ENCODE measurements at places on chromosomes 12 and 14. TPM values are rescaled to one million over a fixed set of nuclear protein-coding genes. Genes with fewer than 3 reads are reported as not detected.
A peak's percentile ranks its signal among the peaks of the same experiment; 100 is the strongest.

DNA sequence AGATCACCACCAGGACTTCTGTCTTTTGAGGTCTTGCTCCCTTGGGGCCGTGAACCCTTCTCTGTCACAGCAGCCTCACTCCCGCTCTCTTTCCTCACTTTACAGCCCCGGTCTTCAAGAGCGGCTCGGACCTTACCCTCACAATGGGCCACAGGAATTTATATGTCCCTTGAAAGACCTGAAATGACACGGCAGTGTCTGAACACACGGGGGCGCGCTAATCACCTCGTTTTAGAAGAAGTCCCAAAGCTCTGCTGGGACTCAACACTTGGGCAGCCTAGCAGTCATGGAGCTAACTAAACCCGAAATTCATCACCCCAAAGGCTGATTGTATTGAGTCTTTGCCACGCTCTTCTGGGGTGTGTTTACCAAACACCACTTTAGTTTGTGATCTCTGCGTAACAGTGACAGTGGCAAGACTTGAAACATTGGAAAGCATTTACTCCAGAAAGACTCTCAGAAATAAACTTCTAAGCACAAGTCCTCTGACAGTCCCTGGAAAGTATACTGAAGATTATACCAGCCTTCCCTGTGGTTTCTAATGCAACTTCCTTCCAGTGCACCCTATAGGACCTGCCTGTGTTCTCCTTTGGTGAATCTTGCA lies 29.0 kb downstream of the SERPINA11 start:
- peak; percentile 70 for DNase-seq

DNA sequence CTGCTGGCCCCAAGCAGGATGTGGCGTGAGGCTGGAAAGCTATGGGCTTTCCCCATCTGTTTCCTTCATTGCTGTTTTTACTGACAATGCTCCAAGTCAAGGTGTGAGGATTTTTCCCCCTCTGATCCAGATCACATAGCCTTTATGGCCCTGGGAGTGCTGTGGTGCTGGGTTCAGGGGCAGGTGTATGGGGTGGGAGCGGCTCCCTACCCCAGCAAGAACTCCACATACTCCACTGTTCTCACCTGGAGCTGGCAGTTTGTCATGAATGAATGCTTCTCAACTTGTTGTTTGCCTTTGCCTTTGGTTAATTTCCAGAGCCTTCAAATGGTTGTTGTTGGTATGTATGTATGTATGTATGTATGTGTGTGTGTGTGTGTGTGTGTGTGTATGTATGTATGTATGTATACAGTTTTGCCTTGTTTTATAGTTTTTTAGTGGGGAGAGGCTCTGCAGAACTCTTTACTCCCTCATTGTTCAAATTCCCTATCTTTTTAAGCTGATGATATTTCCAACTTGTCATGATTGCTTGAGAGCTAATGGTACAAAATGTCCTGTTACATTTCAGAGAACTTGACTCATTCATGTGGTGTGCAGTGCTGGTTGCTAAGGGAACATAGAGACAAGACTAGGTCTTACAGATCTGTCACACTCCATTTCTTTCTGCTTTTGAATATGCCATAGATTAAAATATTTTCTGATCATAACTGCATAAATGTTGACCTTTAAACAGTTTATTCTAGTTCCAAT lies 36.6 kb upstream of the ASPG start:
- no peak for DNase-seq

DNA sequence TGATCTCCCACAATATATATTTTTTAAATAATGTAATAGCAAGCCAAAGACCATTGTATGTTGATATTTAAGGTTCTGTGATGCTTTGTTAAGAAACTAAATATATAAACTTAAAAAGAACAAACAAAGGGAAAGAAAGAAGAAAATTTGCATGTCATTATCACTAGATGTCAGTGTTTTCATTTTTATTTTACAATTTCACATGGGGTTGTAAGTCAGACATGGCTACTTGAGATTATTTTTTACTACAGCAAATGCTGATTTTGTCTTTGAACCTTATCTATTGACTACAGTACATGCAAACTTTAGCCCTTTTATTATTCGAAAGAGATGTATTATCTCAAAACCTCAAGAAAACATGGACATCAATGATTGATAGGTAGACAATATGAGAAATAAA lies 36.1 kb downstream of the SLCO1C1 start:
- DNase-seq, result no peak

DNA sequence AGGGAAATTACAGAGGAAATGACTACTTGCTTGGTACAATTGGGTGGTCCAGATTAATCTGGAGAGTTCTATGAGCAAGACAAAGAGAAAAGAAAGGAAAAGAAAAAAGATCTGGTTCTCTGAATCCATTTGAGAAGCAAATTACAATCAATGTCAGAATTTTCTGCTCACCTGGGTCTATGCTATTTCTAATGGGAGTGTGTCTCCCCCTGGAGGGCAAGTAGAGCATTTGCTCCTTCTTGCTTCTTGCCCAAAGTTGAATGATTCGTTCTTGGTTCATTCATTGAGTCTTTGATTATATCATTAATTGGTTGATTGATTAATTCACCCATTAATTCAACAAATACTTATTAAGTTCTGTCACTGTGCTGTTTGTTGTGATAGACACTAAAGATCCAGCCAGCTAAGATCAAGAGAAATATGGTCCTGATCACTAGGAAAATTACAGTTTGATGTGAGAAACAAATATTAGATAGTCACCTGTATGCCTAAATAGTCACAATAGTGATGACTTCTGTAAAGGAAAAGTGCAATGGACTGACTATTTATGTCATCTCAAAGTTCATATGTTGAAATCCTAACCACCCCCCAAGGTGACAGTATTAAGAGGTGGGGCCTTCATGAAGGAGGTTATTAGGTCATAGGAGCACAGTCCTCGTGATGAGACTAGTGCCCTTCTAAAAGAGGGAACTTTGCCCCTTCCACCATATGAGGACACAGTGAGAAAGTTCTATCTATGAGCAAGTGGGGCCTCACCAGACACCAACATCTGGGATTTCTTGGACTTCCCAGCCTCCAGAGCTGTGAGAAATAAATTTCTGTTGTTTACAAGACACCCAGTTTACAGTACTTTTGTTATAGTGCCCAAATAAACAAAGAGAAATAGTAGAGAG lies 8.0 kb upstream of the ASB8 start:
- DNase-seq, result peak; percentile 52

DNA sequence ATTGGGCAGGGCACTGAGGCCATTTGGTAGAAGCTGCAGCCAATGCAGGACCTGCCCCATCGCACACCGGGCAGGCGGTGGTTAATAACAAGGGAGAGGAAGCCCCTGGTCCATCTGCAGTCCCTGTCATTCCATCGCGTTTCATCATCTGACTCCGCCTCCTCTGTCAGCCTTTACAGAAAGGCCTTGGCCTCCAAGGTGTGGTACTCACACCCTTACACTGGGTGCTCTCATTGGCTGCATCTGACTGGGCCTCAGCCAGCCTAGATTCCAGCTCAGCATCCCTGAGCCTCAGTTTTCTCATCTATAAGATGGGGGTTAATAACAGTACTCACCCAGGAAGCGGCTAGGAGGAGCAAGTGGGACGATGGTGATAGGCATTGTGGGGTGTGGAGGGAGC lies 14.7 kb upstream of the HHIPL1 start:
- no peak for DNase-seq

DNA sequence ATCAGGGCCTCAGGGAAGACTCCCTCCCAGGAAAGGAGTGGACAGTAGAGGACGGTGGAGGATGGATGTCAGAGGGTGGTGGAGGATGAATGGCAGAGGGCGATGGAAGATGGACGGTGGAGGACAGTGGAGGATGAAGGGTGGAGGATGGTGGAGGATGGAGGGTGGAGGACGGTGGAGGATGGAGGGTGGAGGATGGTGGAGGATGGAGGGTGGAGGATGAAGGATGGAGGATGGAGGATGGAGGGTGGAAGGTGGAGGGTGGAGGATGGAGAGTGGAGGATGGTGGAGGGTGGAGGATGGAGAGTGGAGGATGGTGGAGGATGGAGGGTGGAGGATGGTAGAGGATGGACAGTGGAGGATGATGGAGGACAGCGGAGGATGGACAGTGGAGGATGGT lies 95.9 kb downstream of the LRRC74A start:
- DNase-seq, result no peak

DNA sequence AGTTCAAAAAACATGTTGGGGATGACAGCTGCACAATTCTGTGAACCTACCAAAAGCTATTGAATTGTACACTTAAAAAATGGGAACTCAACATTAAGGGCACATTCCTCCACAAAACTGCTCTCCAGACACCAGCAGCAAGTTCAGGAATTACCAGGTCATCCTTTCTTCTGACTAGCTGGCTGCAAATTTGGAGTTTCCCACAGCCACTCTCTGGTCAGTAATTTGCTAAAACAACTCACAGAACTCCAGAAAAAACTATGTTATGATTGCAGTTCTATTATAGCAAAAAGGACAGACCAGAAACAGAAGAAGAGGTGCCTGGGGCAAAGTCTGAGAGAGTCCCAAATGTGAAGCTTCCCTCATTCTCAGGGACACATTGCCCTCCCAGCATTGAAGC lies 20.1 kb upstream of the PLEKHD1 start:
- DNase-seq, result no peak

DNA sequence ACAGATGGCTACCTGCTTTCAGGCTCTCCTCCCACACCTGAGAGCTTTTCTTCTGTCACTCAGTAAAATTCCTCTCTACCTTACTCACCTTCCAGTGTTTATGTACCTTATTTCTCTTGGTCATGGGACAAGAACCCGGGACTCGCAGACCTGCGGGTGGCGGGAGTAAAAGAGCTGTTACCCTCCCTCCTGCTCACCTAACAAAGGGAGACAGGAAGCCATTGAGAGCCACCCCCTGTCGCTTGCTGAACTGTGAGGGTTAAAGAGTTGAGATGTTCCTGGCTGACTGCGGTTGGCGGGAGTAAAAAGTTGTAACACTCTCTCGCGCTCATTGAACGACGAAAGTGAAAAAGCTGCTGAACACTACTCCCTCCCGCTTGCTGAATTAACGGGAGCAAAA lies 1935.1 kb upstream of the FLRT2 start:
- DNase-seq, result no peak

DNA sequence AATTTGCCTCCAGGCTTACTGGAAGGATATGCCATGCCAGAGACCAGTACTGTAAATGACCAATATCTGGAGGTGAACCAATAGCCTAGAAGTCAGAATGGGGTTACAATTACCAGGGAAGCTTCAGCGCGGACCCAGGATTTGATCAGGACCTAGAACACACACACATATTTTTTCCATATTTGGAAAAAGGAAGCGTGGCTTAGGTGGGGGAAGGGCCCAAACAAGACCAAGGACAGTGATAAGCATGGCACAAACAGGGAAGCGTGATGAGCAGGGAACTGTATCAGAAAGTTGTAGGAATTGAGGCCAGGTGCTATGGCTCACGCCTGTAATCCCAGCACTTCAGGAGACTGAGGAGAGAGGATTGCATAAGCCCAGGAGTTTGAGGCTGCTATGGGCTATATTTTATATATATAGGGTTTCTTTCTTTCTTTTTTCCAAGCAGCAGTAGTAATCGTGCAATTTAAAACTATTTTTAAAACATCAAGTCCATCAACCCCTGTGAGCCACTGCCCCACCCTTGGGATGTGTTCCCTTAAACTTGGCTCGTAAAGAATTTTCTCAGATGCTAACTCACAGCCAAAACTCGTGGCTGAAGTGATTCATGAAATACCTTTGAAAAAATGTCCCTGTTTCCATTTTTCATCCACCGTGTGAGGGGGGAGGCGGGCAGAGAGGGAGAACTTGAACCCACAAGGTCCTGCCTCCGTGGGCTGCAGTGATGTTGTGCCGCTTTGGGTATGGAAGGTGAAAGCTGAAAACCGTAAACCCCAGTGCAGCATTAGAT lies 16.7 kb downstream of the HRK start:
- DNase-seq, result no peak

DNA sequence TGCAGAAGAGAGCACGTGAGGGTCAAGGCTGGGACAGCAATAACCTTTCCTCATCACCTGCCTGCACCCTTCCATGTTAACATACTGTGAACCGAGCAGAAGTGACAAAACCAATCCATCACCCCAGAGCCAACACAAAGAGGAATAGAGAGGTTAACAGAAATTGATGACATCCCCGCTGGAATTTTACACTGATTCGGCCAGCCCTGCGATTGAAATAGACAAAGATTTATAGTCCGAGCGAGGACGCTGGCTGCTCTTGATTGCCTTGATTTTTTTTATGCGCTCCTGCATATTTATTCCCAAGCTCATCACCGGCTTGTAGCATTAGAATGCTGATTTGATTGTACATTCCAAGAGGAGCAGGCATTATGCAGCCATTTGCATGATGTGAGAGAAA lies 729.7 kb downstream of the BCL11B start:
- no peak for DNase-seq

DNA sequence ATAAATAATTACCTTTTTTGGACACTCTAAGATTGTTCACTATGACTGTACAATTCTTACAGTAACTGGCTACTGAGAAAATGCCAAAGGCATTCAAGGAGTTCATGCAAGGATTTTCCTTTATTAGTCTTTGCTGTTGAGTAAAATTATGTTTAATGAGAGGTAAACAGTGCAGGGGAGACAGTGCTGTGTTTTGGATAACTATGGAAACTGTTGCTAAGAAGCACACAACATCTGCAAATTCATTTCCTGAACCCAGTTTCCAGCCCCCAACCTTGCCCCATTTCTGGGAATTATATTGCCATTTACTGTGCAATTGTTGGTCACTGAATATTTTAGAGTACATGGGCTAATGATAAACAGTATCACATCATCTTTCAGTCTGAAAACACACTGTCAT lies 1005.8 kb downstream of the TRHDE start:
- no peak for DNase-seq

- DNase-seq, result no peak
These were observed 542.2 kb upstream of the USP15 start for GRCh38 chr12:61717986-61718385.

DNA sequence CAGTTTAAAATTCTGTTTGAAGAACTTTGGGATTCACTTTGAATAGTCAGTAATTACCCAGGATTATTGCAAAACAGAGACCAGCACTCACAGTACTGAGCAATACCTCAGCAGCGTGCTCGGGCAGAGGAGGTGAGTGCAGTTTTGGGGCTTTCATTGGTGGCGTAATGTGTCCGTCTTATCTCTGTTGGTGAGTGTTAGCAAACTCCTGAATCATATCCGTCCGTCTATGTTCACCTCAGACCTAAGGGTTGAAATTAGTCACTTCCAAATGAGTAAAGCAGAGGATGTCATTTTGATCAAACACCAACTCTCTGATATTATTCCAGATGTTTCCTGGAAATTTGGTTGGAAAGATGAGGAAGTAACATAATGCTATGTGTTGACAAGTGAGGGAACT lies 82.8 kb downstream of the BORCS5 start:
- no peak for DNase-seq

RNASE3 gene
- not detected for total RNA-seq

KIF5A gene
- total RNA-seq, result 16.9 TPM

NUBPL gene
- total RNA-seq, result 13.2 TPM

OR6C75 gene
- total RNA-seq, result not detected

GPX2 gene
- not detected for total RNA-seq

ATXN7L3B gene
- total RNA-seq, result 59.7 TPM

CLEC2A gene
- not detected for total RNA-seq
